T-helper 22 cell (primary cell): ENCODE measurements at places on chromosomes 5 and 9.

DNA sequence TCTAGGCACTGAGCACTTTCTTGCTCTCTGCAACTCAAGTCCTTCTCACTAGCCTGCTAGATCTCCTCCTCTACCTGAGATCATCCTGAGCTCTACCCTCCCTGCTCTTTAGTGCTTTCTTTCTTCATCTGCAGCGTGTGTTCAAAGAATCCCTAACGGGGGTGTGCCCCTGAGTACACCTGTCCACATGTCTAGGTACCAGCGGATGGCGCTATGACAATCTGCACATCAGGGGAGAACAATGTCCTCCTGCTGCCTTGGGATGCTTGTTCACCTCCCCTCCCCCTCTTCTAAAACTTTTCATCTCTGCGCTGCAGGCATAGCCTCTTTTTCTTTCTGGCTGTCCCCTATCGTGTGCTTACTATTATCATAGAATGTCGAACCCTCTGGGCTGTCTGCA, 42.7 kb downstream of the PTPN3 start:
- DNase-seq, result no peak

DNA sequence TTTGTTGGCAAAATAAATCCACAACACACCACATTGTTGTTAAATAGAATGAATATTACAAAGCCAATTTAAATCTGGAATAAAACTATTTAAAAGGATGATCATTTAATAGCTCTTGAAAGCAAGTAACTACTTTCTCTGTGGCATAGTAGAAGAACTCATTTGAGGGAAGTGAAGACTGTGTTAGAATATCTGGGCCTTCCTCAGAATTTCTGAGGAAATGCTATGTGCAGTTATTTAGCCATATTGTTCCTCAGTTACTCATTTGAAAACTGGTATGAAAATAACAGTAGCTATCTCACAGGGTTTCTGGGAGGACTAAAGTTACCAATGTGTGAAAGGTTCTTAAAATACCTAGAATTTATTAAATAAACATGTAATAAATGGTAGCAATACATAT, 595.8 kb downstream of the PSAT1 start:
- no peak for DNase-seq

DNA sequence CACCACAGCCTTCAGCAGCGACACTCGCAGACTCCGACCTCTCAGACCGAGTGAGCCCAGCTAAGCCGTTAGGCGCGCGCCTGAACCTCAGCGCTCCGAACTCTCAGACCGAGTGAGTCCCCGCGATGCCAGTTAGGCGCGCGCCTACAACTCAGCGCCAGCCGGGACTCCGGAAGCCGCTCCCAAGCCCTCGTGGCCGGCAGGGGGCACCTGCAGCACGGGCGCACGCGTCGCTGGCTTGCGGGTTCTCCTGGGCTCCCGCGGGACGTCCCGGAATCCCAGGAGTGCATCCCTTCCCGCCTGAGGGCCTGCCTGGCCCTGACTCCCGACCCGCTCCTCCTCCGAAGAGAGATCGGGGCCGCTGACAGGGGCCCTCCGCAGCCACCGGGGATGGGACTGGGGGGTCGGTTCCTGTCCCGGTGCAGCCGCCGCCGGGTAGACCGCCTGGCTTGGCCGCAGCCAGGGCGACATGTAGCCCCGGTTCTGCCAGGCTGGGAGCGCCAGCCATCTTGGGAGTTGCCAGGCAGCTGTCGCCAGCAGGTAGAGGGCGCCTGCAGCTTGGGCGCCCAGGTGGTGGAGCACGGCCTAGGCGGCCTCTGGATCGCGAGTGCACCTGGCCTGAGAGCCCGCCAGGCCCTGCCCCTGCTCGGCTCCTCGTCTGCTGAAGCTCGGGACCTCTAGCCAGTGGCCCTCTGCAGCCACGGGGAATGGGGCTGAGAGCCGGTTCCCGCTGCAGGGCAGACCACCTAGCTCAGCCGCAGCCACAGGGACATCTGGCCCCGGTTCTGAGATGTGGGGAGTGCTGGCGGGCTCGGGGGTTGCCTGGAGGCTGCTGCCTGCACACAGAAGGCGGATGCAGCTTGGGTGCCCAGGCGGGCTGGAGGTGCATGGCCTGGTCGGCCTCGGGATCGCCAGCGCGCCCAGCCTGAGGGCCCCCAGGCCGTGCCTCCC, at the start of gene ANKRD18A:
Gene ANKRD18A (minus strand): TSS at position 114 of the 951 bp plus-strand sequence. CDS start 311 bp downstream, outside the sequence.
- peak; percentile 50 for DNase-seq

DNA sequence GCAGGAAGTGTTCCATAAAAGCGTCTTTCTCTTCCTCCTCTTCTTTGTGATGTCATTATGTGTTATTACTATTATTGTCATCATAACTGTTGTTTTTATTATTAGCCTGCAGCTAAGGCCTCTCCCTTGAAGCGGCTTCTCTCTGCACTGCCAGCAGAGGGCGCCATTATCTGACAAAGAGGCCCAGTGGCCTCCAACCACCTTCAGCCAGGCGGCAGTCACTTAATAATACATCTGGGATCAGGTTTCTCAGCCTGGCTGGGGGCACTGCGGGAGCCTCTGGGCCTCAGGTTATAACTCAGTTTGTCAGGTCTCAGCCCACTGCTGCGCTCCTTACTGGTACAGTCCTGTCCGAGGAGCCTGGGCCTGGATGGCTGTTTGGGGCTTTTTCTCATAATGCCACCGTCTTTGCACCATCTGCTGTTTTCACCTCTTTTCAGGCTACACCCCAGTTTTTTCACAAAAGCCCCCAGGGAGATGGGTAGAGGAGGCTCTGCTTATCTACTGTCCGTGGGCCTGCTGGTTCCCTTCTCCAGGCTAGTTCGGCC, 281.9 kb downstream of the NSG2 start:
- DNase-seq, result no peak

DNA sequence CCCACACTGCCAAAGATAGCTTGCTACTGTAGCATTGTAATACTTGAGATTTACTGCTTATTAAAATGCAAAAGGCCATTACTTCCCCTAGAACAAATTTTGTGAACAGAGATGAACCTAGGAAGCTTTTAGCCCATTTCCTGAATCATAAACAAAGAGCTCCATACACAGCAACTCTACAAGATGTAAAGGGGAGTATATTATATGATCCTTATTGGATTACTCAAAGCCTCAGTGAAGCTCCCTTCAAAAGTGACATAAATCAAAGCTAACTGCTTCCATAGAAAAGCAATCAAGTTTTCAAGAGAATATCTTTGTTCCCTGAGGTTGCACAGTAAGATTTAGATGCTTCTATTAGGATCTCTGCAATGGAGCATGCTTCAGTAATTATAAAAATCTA, 629.8 kb downstream of the EFNA5 start:
- DNase-seq, result no peak

GRCh38 chr9:131277287-131277909, 1.1 kb upstream of the FAM78A start:
- DNase-seq, result no peak

GRCh38 chr5:34639852-34640626, 16.1 kb upstream of the RAI14 start:
- no peak for DNase-seq

GRCh38 chr5:159727167-159727566, 189.1 kb upstream of the ADRA1B start:
- no peak for DNase-seq

GRCh38 chr5:171418982-171419687, at the start of gene FGF18:
FGF18 (plus strand) TSS chr5:171419647; CDS start chr5:171420200, 553 bp downstream.
- peak; percentile 40 for DNase-seq

GRCh38 chr9:34636791-34637355, 714 bp downstream of the SIGMAR1 start:
- DNase-seq, result no peak

- DNase-seq, result no peak
Measured at GRCh38 chr5:153352685-153353219, 137.7 kb upstream of the GRIA1 start.

- DNase-seq, result no peak
Measured at GRCh38 chr5:129973716-129974426, 69.6 kb downstream of the CHSY3 start.

- DNase-seq, result no peak
Measured at GRCh38 chr9:107584186-107584585, 94.6 kb upstream of the KLF4 start.

DNA sequence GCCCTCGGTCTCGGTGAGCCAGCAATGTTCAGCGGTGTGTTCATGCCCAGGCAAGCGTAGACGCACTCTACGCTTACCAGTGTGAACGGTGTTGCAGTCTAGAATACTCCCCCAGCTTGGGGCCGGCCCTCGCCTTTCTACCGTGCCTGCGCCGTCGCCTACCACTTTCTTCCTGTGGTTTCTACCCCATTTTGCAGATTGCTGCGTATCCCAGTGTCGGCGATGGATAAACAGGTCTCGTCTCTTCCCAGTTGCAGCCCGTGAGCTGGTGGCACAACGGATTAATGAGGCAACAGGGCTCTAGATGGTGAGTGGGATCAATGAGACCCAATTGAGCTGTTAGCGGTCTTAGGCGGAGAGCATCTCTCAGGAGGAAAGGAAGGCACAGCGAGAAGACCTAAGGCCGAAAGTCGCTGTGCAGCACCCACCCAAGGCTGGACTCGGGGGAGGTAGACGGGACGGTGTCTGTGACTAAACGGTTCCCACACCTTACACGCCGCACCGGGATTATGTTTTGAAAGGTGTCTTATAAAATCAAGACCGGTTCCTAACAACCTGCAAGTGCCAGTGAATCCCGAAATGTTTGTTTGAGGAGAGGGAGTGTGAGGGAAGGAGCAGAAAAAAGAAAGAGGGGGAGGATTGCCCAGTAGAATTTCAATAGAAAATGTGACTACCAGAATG, 5.8 kb downstream of the OTP start:
- no peak for DNase-seq

GRCh38 chr9:116465576-116466270, 221.4 kb upstream of the TRIM32 start:
- no peak for DNase-seq

DNA sequence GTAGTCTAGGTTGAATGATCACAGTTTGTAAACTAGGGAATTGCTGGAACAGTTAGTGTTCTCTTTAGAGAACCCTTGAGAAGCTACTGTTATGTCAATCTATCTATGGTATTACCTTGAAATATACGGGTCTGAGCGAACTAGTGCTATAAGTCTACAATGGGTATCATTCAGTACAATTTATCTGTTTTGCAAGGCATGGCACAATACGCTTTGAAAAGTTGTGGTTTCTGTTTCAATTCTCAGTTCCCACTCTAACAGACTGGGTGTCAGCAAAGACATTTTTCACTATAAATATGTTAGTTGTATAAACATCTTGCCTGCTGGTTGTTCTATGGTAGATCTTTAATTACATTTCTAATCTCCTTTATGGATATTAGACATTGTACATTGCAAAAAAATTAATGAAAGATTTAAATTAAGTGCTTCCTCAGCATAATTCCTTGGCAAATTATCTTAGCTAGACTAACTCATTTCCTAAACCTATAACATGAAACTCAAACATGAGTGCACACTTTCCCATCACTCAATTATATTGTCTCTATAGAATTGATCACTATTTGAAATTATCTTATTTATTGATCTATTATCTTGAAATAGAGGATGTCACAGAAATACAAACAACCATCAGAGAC, 24.9 kb upstream of the SLCO6A1 start:
- no peak for DNase-seq

- no peak for DNase-seq
Measured at GRCh38 chr9:96509848-96510247, 59.9 kb downstream of the HABP4 start.

GRCh38 chr5:80977764-80978163, 17.6 kb downstream of the RASGRF2 start:
- DNase-seq, result no peak

DNA sequence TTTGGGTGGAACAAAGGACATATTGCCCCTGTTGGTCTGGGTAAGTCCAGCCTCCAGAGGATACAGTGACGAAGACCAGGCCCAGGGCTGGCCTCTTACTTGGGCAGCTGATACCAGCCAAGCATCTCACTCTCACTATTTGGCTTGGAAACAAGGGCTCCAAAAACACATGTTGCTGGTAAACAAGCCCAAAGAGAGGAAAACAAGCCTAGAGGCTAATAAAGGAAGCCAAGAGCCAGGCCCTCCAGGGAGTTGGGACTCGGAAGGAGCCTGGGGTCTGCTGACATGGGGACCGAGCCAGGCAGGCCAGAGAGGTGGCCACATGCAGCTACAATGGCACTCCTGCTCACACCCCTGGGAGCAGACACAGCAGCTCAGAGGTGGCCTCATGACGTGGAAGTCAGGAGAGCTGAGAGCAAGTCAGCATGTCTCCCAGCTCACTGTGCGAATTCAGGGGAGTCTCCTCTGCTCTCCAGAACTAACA, 5.7 kb downstream of the SPARC start:
- no peak for DNase-seq

GRCh38 chr5:61386045-61386800, 54.2 kb downstream of the ZSWIM6 start:
- no peak for DNase-seq

GRCh38 chr5:19497229-19497815, 490.7 kb downstream of the CDH18 start:
- no peak for DNase-seq

DNA sequence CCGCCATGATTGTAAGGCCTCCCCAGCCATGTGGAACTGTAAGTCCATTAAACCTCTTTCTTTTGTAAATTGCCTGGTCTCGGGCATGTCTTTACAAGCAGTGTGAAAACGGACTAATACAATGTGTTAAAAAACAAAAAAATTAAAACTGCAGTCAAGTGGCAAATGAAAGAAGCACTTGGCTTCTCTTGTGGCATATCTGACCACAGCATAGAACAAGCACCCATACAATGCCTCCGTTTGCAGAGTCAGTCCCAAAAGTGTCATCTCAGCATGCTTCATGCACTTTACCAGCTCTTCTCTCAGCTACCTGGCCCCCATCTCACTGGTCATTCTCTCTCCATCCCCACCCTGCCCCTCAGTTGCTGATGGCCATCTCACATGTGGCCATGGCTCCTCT, 51.1 kb upstream of the DAPK1 start:
- no peak for DNase-seq

- no peak for DNase-seq
Measured at GRCh38 chr5:94890907-94891306, 272.4 kb downstream of the SLF1 start.

DNA sequence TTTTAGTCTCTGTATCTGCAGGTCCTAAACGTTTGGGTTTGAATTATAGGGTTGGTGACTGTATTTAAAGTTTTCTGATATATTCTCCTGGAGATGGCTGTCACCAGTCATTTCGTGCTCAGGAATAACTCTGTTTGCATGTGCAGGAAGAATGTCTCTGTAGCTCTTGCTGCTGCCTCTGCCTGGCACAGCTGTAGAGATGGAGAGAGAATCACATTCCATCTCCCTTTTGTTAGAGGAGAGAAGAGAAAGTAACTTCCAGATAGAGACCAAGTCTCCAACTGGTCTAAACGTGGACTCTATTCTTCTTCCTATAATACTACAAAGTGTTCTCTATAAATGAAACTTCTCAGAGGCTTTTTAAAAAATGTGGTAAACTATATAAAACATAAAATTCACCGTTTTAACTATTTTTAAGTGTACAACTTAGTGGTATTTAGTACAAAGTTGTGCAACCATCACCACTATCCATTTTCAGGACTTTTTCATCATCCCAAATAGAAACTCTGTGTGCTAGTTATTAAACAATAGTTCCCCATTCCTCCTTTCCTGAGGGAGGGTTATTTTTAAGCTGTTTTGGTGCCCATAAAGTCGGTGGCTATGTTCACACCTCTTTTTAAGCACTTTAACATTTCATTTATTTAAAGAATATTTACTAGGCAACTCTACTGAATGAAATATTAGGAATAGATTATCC, 20.7 kb upstream of the STARD4 start:
- DNase-seq, result no peak
